ENCODE measurements at places on chromosomes 5 and 9.

- DNase-seq, result no peak
Observed at GRCh38 chr9:68894502-68894901, 119.4 kb downstream of the PRKACG start.

DNA sequence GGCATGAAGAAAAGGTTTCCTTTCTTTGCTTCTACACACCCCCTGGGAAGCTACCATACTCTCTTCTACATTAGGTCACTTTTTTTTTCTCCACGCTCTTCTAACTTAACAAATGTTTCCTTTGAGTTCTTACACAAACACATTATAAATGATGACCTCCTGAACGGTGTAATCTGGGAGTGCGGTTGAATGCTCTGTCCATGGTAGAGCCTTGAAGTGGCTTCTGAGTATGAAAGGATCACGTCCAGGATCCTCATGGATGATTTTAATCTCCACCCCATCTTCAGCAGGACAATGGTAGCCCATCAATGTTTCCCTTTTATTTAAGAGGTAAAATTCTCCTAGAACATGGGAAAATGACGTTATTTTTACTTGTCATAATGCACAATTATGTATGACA, 587.3 kb downstream of the SEMA5A start:
- DNase-seq, result no peak

DNA sequence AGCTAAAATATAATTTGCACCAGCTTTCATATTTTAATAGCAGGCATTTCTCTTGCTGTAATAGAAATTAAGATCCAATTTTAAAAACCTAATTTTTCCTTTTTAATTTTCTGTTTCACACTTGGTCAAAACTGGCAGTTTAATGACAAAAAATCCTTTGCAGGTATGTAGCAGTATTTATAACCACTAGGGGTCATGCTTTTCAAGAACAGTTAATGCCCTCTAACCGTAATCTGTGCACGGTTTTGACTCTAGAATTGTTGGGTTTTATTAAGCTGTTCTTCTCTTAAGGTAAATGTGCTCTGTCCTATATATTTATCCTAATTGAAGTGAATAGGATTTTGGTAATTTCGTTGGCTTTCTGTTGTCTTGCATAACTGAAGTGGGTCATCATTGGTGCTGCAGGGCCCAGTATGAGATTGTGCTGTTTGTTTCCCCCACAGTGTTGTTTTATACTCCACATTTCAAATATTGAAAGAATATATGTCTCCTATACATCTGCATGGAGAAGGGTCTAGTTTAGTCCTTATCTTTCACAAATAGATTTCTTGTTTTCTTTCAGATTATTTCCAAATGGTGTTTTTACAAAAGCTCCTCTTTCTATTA, 107.4 kb downstream of the SCAMP1 start:
- no peak for DNase-seq

- DNase-seq, result no peak
Observed at GRCh38 chr5:113266913-113267227, 167.9 kb downstream of the TSSK1B start.

DNA sequence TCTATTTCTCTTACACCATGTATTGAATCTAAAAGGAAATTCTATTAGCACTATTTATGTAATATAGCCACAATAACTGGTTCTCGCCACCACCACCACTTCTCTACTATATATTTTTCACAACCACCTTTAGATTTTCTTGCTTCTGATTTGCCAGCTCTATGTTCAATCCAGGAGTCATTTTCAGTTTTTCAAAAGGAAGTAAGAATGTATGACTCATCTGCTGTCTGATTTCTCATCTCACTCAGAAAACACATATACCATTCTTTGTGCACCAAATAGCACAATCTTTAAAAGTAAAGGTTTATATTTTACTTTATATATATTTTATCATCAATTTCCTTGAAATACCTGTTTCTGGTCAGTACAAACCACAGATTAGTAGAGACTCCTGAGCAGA, 1127.5 kb downstream of the TAF11L14 start:
- DNase-seq, result no peak

DNA sequence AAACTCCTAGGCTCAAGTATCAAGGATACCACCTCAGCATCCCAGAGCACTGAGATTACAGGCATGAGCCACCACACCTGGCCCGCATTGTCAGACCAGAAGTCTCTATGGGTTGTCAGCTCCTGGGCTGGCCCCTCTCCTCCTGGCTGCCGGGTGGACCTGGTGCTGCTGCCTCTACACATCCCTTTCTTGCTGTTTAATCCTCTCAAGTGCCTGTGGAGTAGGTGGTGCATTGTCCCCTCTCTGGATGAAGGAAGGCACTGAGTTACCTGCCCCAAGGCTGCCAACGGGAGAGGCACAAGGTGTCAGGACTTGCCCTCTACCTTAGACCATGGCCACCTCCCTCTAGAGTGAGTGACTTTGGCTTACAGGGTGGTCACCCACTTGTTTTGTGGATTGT, 37.4 kb downstream of the PHF2 start:
- DNase-seq, result no peak

- no peak for DNase-seq
Observed at GRCh38 chr9:100277166-100277979, 75.4 kb downstream of the TEX10 start.

- no peak for DNase-seq
Observed at GRCh38 chr5:65819905-65820240, 97.9 kb downstream of the NLN start.

DNA sequence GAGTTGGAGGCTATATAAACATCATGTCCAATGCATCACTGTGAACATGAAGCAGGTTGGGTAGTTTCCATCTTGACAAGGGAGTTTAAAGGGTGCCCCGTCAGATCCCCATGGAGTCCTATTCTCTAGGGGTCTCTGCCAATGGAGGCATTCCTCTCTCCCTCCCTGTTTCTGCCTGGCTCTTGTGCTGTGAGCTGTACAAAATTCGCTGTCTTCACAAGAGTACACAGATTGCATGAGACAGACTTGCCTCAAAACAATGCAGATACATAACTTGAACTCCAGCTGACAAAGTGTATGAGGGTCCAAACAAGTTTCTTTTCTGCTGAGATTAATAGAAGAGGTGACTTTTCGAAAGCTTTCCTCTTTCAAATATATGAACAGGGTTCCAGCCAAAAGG, 165.2 kb downstream of the SPOCK1 start:
- DNase-seq, result no peak

GRCh38 chr5:159657298-159657697, 259.0 kb upstream of the ADRA1B start:
- no peak for DNase-seq

DNA sequence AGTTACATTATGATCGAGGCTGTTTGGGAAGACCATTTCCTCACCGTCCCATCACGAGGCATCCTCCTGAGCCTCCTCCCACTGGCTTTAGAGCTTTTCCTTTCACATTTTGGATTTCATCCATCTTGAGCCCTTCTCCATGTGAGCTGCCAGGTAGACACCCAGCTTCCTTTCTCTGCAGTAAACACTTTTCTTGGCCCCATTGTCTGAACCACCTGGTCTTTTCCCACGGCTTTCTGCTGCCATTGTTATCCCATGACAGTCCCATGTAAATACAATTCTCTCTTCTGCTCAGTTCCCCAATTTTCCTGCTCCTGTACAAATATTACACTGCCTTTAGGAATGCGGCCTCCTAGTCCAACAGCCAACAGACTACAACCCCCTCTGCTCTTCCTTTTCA, 24.1 kb downstream of the UBE2QL1 start:
- DNase-seq, result no peak

- no peak for DNase-seq
Observed at GRCh38 chr9:93011114-93011513, 47.4 kb upstream of the SUSD3 start.

DNA sequence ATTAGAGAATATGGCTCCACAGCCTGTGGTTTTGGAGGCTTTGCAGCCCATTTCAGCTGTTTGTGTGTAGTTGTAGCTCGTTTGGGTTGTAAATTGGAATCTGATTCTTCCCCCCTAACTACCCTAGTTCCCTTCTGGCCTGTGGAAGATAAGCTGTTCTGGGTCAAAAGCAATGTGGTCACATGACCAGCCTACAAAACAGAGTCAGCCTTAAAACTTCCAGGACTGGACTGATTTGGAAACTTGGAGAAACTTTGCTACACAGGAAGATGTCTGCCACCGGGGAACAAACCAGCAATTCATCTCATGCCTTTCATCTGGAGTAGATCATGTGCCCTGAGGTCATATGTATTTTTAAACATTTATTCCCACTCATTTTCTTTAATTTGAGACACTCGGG, 83.8 kb downstream of the DAPK1 start:
- no peak for DNase-seq

- no peak for DNase-seq
Observed at GRCh38 chr9:127424676-127424999, 456 bp downstream of the ZNF79 start.

DNA sequence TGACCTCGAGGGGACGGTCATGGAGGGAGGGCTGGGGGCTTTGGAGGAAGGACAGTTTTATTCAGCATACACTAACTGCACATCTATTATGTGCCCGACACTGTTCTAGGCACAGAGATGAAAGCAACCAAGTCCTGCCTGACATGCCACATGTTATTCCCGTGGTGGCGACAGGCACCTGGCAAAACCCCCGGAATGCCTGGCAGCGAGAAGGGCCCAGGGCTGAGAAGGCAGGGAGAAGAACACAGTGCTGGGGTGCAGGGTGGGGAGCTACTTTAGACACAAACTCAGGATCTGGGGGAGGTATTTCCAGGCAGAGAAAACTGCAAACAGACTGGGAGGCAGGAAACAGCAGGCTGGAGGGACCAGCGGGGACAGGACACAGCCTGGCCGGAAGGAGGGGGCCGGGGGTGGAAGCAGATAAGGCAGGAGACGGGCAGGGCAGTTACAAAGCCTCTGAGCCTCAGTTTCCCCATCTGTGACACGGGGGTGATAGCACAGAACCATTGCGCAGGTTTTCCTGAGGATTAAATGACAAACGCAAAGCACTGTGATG, 77.7 kb downstream of the STK10 start:
- DNase-seq, result no peak

- no peak for DNase-seq
Observed at GRCh38 chr5:889075-889710, 3.4 kb downstream of the BRD9 start.

GRCh38 chr9:129398961-129399633, 221.0 kb upstream of the IER5L start:
- DNase-seq, result no peak

- DNase-seq, result no peak
Observed at GRCh38 chr9:98146101-98146991, 27.3 kb upstream of the TRIM14 start.

DNA sequence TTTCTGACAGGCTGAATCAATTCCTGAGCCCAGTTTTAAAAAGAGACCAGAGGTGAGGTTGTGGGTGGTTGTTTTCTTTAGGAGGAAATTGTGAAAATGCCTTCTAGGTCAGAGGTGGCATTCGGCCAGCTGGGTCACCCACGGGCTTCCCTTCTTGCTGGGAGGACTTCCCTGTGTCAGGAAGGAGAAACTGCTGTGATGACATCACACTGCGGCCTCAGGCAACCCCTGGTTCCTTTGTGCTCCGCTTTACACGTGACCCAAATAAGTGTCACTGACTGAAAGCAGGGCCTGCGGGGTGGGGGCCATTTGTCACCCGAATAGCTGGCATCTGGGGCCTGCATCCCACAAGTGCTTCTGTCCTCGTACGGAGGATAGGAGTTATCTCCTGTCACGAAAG, 39.7 kb downstream of the FABP6 start:
- no peak for DNase-seq

GRCh38 chr5:122880749-122881148, 35.3 kb downstream of the SNX24 start:
- no peak for DNase-seq

DNA sequence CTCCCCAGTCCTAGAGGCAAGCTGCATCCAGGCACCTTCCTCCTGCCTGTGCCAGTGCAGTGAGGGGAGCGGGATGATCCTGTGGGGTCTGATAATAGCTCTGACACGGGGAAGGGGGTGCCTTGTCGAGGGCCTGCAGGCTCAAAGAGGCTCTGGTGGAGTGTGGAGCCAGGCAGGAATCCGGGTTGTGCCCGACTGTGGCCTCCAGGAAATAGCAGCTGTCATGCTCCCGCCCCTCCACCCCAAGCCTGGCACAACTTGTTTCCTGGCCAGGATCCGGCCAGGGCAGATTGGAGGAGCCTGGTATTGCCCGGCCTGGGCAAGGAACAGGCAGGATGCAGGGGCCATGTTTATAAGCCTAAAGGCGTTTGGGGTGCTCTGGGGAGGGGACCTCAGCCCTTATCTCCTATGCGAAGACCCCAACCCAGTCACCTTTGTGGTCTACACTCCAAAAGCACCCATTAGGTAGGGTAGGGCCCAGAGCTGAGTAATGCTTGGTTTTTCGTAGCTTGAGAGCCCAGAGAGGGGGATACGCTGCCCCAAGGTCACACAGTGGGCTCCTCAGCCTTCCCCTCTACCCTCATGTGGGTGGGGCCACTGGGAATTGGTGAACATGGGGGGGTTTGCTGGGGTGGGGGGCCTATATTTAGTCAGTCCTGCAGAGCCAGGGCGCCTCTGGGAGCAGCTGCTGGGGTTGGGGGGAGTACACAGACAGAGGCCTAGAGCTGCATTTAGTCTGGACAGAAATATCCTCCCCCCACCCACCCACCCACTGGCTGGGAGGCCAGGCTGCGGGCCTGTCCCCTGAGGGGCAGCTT, 12.2 kb downstream of the CXXC5 start:
- no peak for DNase-seq

DNA sequence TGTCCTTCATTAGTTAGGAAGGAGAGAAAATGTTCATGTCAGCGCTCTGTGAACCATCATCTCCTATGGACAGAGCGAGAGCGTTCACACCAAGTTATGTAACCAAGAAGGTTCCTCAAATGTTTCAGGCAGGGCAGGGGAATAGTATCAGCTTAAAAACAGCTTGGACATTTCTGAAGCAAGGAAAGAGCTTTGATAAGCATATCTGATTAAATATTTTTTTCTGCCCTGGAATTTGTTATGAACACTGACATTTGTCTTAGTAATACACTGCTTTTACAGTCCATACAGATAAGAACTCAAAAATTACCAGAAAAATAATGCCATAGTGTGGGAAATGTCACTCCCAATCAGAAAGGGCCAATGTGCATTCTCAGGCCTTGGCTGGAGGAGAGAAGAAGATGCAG, 66.3 kb upstream of the LIFR start:
- no peak for DNase-seq

DNA sequence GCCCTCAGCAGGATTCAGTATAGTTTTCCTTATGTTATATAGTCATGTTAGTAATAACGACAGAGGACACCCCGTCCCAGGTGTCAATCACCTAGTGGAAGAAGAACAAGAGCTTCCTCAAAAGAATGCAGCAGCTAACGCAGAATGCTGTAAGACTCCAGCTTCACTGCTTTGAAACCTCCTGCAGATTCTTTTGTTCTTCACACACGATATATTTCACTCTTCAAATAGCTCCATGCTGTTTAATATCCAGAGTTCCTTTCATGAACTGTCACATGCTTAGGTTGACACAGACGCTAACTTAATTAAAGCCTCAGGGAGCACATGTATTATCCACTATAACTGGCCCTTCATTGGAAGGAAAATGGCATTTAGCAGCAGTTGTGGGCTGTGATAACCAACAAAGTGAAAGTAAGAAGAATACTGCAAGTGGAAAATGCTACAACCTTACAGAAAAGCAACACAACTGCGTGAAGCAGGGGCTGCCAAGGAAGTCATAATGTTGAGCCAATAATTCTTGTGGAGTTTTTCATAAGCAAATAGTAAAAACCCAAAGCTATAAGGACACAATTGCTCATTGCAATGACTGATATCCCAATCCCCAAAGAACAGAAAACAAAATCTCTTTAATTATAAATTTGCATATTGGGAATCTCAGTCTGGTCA, 387.5 kb downstream of the PLK2 start:
- DNase-seq, result no peak

Measured in stimulated activated CD4-positive, alpha-beta T cell treated with anti-CD3 and anti-CD28 coated beads, Interleukin-1b, Interleukin-23, amount 100 ng/mL, for 1 hour (primary cell).